Muscle of leg (tissue), 16 donors: ENCODE measurements at places on chromosomes 6 and 20. TPM values are rescaled to one million over a fixed set of nuclear protein-coding genes. Genes with fewer than 3 reads are reported as not detected.

Gene C4B
- total RNA-seq = 15.6 TPM

Gene LST1
- 9.0 TPM for total RNA-seq

Gene EYA4
- total RNA-seq = 28.8 TPM

Gene CLPSL2
- not detected for total RNA-seq

Gene NMBR
- total RNA-seq = 0.09 TPM

Gene RAET1G
- total RNA-seq = 0.09 TPM

Gene DEFB124
- total RNA-seq = 0.62 TPM

Gene DSP
- 1.4 TPM for total RNA-seq

Gene IL17F
- total RNA-seq = not detected

Gene SLC17A3
- total RNA-seq = not detected

Gene SOX4
- 27.3 TPM for total RNA-seq

Gene DUSP15
- 1.6 TPM for total RNA-seq

Gene MYB
- total RNA-seq = 0.40 TPM

Gene LPA
- total RNA-seq = not detected

Gene REM1
- total RNA-seq = 9.6 TPM

Gene LAMP5
- total RNA-seq = 0.66 TPM

Gene FKBP1C
- 0.13 TPM for total RNA-seq

Gene ADAM33
- total RNA-seq = 52.8 TPM

Gene ASIP
- 0.27 TPM for total RNA-seq

Gene CCN5
- total RNA-seq = 0.18 TPM

Gene WFDC2
- total RNA-seq = 0.13 TPM

Gene MICB
- total RNA-seq = 0.75 TPM

Gene KCNQ5
- total RNA-seq = 0.44 TPM

Gene RUNX2
- total RNA-seq = 0.49 TPM

Gene CST9L
- not detected for total RNA-seq
